ENCODE measurements at places on chromosomes 6 and 20.

DNA sequence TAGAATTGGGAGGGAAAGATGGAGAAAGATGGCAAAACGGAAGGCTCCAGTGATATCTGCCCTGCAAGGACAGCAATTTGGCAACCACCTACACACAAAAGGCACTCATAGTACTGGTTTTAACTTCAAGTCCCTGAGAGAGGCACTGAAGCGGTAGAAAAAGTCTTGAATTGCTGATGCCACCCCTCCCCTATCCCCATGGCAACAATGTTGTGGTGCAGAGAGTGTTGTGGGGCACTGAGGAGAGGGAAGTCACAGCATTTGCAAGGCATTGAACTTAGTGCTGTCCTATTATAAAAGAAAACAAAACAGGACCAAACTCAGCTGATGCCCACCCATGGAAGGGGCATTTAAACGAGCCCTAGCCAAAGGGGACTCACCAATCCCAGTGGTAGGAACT, 343.7 kb downstream of the HAO1 start:
- no peaks in the 10 kb centered on the region for H3K36me3 ChIP-seq
- H3K27me3 ChIP-seq = no peaks in the 10 kb centered on the region

DNA sequence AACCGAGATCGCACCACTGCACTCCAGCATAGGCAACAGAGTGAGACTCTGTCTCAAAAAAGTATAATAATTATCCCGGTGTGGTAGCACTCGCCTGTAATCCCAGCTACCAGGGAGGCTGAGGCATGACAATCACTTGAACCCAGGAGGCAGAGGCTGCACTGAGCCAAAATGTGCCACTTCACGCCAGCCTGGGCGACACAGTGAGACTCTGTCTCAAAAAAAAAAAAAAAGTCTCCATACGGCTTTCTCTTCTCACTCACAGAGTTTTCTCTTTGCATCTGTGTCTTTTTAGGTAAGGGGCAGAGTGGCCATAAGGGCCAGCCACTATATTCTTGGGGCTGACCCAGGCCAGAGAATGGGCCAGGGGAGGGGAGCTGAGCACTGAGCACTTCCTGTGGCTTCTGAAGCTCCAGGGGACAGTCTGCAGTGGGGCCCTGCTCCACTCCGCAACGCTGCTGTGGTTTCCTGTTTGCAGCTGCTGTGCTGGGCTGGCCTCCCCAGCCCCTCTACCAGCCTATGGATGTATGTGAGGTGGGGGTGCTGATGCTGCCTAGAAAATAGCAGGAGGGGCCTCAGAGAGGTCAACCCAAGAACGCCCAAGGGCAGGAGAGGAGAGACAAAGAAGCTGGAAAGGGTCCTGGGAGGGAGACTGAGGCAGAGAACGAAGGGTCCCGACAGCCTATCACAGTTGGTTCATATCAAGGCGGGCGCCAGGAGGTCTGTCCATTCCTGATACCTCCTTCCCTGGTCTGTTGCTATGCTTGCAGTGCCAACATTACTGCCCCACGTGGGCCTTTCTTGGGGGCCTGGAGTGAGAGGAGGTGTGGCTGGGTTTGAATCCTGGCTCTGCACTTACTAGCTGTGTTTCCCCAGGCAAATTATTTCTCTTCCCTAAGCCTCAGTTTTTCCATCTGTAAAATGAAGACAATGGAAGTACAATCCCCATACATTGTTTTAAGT, 16.0 kb downstream of the SLA2 start:
- DNase-seq = no peak
- peaks cover 6% of the 10 kb centered on the region for H3K4me1 ChIP-seq
- no peak overlapping the region for H3K4me3 ChIP-seq
- H3K36me3 ChIP-seq = no peaks in the 10 kb centered on the region
- peak overlapping the region; percentile 43 for H3K27ac ChIP-seq

DNA sequence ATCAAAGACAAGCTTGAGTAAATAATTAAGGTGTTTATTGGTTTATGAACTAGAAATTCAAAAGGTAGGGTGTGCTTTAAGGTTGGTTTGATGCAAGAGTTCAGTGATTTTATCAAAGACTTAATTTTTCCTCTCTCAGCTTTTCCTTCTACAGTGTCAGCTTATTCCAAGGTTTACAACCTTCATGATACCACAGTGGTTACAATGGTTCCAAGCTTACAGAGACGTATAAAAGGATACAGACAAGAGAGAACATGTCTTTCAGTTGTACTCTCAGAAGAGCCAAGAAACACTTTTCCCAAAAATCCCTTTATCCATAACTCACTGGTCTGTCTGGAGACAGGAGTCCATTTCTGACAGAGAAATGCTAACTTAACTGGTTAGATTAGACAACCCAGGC, 93.5 kb upstream of the LOC128125822 start:
- H3K4me1 ChIP-seq = no peaks in the 10 kb centered on the region
- no peak for DNase-seq
- H3K36me3 ChIP-seq = no peaks in the 10 kb centered on the region
- no peak overlapping the region for H3K27ac ChIP-seq

- H3K27me3 ChIP-seq = no peaks in the 10 kb centered on the region
- H3K36me3 ChIP-seq = no peaks in the 10 kb centered on the region
- no peak overlapping the region for H3K4me3 ChIP-seq
- no peak for DNase-seq
These were observed 59.2 kb upstream of the TFAP2D start for GRCh38 chr6:50654155-50654554.

GRCh38 chr6:107489636-107490565, at the start of gene SOBP:
Gene SOBP (plus strand): TSS chr6:107490117. CDS start chr6:107490617, 500 bp downstream.
- peak within 1 kb of the TSS; percentile 66 for H3K27ac ChIP-seq
- no peaks in the 10 kb centered on the region for H3K36me3 ChIP-seq
- H3K27me3 ChIP-seq = peaks cover 19% of the 10 kb centered on the region
- peak within 1 kb of the TSS; percentile 97 for H3K4me3 ChIP-seq
- peaks cover 9% of the 10 kb centered on the region for H3K4me1 ChIP-seq

DNA sequence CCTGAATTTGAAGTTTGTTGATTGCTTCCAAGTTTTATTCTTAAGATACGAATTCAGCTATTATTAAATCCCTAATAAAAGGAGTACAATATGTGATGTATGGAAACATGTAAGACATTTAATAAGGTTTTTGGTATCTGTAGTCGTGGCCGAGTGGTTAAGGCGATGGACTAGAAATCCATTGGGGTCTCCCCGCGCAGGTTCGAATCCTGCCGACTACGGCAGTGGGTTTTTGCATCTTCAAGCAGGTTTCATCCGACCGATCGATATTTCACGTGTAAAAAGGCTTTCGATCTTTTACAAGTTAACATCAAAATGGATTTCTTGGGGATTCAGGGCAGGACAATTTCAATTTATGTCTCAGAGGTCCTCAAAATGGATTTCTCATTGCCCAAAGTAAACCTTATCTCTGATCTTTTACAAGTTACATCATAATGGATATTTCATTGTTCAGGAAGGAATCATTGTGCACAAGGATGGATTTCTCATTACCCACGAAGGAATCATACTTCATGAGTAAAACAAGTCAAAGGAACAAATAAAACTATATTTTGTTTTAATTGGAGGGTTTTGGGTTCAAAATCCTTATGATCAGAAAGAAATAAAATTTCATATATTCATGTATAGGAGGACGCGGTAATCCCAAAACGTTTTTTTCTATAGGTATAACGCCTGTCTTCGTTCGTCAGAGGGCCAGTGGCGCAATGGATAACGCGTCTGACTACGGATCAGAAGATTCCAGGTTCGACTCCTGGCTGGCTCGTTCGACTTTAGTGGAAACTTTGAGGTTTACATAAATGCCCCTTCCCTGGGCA, 37.3 kb upstream of the BTN3A2 start:
- DNase-seq = peak; percentile 35
- H3K4me3 ChIP-seq = peak overlapping the region; percentile 47
- H3K27me3 ChIP-seq = peaks cover 52% of the 10 kb centered on the region
- peak overlapping the region; percentile 89 for H3K27ac ChIP-seq
- peaks cover 10% of the 10 kb centered on the region for H3K36me3 ChIP-seq

DNA sequence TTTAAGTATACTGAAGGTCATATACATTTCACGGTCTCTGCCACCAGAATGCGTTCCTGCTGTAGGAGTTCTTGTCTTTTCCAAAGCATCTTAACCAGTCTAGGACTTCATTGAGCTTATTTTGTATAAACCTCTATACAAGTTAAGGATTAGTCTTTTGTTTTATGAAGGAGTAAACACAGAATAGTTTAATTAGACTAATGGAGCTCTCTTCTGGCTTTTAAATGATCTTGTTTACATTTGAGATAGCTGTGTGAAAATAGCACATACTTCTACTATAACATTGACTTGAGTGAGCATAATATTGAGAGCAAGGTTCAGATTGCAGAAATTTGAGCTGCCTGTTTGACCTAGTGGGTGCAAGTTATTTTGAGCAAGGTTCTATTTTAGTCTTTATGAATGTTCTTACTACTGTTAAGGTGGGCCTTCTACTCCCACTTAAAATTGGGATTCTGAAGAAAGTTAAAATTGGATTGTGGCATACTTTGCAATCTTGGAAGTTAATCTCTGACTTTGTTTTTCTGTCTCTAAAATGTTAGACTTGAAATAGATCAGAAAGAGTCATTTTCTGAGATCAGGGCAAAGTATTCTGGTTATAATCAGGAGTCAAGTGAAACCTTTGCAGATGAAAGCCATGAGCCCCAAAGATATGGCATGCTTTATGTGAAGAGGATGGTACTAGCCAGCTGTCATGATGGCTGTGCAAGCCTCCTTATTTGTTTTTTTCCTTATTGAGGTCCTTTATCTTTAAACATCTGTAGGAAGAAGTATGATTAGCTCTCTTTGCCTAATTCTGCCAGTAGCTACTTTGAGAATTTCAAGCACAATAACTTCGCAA, 41.8 kb downstream of the RPRD1B start:
- DNase-seq = no peak
- peaks cover 88% of the 10 kb centered on the region for H3K36me3 ChIP-seq
- no peaks in the 10 kb centered on the region for H3K27me3 ChIP-seq
- H3K4me3 ChIP-seq = peak overlapping the region; percentile 22

- peak overlapping the region; percentile 68 for H3K4me3 ChIP-seq
- peaks cover 34% of the 10 kb centered on the region for H3K4me1 ChIP-seq
- H3K36me3 ChIP-seq = peaks cover 5% of the 10 kb centered on the region
- peak overlapping the region; percentile 93 for H3K27ac ChIP-seq
These were observed 1.7 kb upstream of the NKX2-2 start for GRCh38 chr20:21515300-21516179.

DNA sequence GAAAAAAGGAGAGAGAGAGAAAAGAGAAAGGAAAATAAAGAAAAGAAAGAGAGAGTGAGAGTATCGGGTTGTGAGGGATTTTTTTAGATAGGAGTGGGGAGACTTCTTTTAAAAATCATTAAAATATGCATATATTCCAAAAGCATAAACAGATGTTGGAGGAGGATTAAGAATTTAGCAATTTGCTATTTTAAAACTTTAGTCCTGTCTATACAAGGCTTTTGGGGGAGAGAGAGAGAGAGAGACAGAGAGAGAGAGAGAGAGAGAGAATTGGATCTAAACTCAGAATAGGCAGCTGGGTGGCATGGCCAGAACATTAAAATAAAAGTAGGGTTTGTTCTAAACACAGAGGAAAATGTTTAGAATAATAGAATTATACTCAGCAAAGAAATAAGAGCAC, 72.1 kb downstream of the SOD2 start:
- H3K4me1 ChIP-seq = no peaks in the 10 kb centered on the region
- DNase-seq = no peak
- no peak overlapping the region for H3K4me3 ChIP-seq
- H3K27me3 ChIP-seq = peaks cover 6% of the 10 kb centered on the region

- no peak overlapping the region for H3K4me3 ChIP-seq
- DNase-seq = no peak
- H3K27ac ChIP-seq = peak overlapping the region; percentile 79
- peaks cover 27% of the 10 kb centered on the region for H3K27me3 ChIP-seq
- H3K4me1 ChIP-seq = peaks cover 8% of the 10 kb centered on the region
These were observed 52.8 kb upstream of the MPC1 start for GRCh38 chr6:166435574-166435973.

DNA sequence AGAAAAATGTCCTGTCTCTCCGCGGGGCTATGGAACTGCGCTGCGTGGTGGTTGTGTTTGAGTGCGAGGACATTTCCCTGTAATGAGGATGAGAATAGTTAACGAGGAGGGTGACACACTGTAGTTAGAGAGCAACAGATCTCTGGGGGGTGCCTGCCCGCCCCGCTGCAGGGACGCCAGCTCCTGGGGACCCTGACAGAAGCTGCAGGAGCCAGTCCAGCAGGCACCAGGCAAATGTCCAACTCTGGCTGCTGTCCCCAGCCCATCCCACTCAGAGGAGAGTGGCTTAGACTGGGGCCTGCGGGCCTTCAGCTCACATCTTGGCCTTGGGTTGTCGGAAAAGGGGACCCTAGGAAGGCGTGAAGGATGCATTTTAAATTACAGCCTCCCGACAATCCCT, 92.9 kb upstream of the FOXP4 start:
- no peak for DNase-seq
- H3K27ac ChIP-seq = no peak overlapping the region
- H3K27me3 ChIP-seq = peaks cover 19% of the 10 kb centered on the region
- H3K36me3 ChIP-seq = no peaks in the 10 kb centered on the region

- peak; percentile 46 for DNase-seq
- H3K27ac ChIP-seq = no peak overlapping the region
- no peaks in the 10 kb centered on the region for H3K27me3 ChIP-seq
- H3K4me1 ChIP-seq = peaks cover 4% of the 10 kb centered on the region
- H3K36me3 ChIP-seq = no peaks in the 10 kb centered on the region
These were observed 392.7 kb upstream of the MAN1A1 start for GRCh38 chr6:119742188-119742803.

DNA sequence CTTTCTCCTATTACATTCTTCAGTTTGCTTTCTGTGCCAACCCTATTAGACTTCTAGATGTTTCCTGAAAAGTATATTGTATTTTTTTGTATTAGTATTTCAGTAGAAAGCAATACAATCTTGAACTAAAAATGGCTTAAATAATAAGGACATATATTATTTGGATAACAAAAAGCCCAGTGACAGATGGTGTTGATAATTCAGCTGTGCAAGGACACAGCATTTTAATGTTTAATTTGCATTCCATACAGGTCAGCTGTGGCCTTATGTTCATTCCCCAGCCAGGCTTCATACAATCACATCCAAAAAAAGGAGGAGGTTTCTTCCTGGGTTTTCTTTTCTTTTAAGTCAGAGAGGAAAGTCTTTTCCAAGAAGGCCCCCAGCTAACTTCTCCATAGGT, 236.9 kb downstream of the CD109 start:
- H3K4me3 ChIP-seq = no peak overlapping the region
- H3K27ac ChIP-seq = no peak overlapping the region
- no peaks in the 10 kb centered on the region for H3K27me3 ChIP-seq
- DNase-seq = no peak
- H3K36me3 ChIP-seq = no peaks in the 10 kb centered on the region
- no peaks in the 10 kb centered on the region for H3K4me1 ChIP-seq

DNA sequence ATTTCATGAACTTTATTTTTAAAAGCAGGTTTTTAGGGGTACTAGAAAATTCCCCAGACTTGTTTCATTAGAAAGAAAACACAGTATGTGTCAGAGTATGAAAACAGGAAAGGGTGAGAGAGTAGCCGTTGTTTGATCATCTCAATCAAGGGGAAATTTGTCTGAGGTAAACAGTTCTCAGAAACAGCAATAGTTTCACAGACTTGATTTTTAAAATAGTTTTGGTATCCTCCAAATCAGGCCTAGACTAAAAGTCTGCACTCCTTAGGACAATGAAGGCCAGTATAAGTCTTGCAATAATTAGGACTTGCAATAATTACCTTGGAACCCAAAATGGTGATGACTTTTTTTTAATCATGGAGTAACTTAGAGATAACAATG, 176.6 kb upstream of the TAB2 start:
- H3K4me3 ChIP-seq = peak overlapping the region; percentile 21
- H3K27ac ChIP-seq = peak overlapping the region; percentile 98
- H3K4me1 ChIP-seq = peaks cover 27% of the 10 kb centered on the region
- no peaks in the 10 kb centered on the region for H3K36me3 ChIP-seq

Data from stimulated activated naive B cell treated with anti-CD40 and anti-IgM and Interleukin-4, amounts not matched to agents 10 μg/mL and 1 μg/mL and 100 μg/mL, for 72 hours (primary cell).